ENCODE measurements at places on chromosomes 12 and 14.
A peak's percentile ranks its signal among the peaks of the same experiment; 100 is the strongest.

DNA sequence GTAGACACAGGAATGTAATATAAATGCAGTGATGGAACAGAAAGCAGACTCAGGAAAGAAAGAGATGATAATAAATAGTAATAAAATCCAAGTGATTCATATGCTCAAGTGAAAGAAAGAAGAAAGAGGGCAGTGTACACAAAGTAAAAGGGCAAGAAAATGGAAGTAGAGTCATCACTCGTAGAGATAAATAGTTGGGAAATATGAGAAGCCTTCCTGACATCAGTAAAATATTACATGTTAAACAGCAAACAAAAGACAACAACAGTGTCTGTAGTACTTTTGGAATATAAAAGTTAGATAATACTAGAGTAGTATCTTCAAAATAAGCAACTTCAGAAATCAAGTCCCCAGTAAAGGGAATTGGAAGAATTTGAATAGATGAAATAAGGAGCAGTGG, 412.3 kb downstream of the RAD51B start:
- no peak overlapping the region for H3K4me3 ChIP-seq
- H3K27ac ChIP-seq, result no peak overlapping the region
- H3K36me3 ChIP-seq, result peaks cover 3% of the 10 kb centered on the region
- no peak for DNase-seq
- H3K27me3 ChIP-seq, result no peaks in the 10 kb centered on the region

DNA sequence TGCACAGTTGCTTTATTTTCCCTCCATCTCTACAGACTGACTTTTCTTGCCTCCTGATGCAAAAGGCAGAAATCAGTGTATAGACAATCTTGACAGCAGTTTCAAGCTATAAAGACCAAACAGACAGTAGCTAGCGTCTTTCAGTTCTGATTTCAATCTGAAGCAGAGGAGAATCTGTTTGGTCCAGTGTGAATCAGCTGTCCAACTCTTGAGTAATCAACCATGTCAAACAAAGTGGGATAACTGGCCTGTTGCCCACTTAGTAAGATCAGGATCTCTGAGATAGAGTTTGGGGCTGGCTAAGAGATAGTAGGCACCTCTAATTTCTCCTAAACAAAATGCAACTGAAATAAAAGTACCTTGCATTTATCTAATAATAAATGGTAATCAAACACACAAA, 797.4 kb upstream of the FBXO33 start:
- H3K4me1 ChIP-seq, result no peaks in the 10 kb centered on the region
- H3K27ac ChIP-seq, result no peak overlapping the region
- no peaks in the 10 kb centered on the region for H3K27me3 ChIP-seq
- peaks cover 2% of the 10 kb centered on the region for H3K36me3 ChIP-seq
- DNase-seq, result no peak

DNA sequence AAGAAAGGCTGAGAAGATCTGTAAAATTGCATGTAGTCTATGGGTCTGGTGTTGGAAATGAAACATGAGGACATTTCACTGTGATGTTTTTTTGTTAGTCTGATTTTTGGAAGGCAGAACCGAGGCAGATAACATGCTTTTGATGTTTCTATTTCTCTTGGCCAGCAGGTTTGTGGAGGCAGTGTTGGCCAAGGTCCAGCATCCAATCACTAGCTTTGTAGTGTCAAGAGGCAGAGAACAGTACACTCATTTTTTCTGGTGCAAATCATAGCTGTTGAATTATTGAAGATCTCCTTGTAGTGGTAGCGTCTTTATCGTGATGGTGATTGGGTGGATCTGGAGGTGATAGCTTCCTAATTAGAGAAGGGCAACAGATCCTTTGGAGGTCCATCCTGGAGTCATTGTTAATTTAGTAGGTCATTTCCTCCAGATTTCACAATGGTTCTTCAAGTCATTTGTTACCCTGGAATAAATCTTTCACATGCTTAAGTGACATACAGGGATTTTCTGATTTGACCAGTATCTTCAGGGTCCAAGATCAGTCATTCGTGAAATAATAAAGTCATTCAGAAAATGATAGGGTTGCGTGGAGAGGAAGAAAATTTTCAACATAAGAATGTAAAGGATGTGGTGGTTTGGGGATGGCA, 252.4 kb upstream of the CPNE8 start:
- DNase-seq, result no peak
- H3K27ac ChIP-seq, result no peak overlapping the region
- H3K27me3 ChIP-seq, result no peaks in the 10 kb centered on the region
- H3K36me3 ChIP-seq, result no peaks in the 10 kb centered on the region
- H3K4me3 ChIP-seq, result no peak overlapping the region

GRCh38 chr14:92209141-92209540, 87.4 kb downstream of the CPSF2 start:
- no peaks in the 10 kb centered on the region for H3K36me3 ChIP-seq
- no peaks in the 10 kb centered on the region for H3K4me1 ChIP-seq
- no peak for DNase-seq
- no peak overlapping the region for H3K4me3 ChIP-seq
- no peak overlapping the region for H3K27ac ChIP-seq
- H3K27me3 ChIP-seq, result peaks cover 3% of the 10 kb centered on the region

GRCh38 chr12:108768591-108769500, 37.5 kb upstream of the CORO1C start:
- DNase-seq, result peak; percentile 23
- H3K4me1 ChIP-seq, result peaks cover 11% of the 10 kb centered on the region
- H3K36me3 ChIP-seq, result no peaks in the 10 kb centered on the region
- H3K27me3 ChIP-seq, result peaks cover 12% of the 10 kb centered on the region
- H3K27ac ChIP-seq, result no peak overlapping the region

GRCh38 chr14:96829791-96830190, 32.6 kb downstream of the VRK1 start:
- H3K27ac ChIP-seq, result no peak overlapping the region
- no peaks in the 10 kb centered on the region for H3K27me3 ChIP-seq
- no peak overlapping the region for H3K4me3 ChIP-seq
- peaks cover 12% of the 10 kb centered on the region for H3K4me1 ChIP-seq
- peaks cover 25% of the 10 kb centered on the region for H3K36me3 ChIP-seq

DNA sequence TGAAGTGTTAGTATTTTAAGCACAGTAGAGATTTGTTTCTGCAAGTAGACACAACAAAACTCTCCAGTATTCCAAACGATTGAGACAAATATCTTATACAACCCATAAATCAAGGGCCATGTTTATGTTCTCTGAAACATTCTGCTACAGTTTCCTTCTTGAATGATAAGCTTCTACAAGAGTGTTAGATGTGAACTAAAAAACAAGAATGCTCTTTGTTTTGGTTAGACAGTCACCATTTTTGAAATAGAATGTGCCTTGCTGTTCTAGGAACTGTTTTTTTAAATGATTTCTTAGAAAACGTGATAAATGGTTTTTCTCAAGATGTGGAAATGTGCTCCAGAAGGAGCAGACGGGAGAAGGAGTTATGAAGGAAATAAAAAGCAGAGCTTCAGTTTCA, 1656.3 kb upstream of the FLRT2 start:
- H3K4me3 ChIP-seq, result no peak overlapping the region
- H3K27me3 ChIP-seq, result no peaks in the 10 kb centered on the region
- H3K4me1 ChIP-seq, result no peaks in the 10 kb centered on the region
- no peak overlapping the region for H3K27ac ChIP-seq
- DNase-seq, result no peak

GRCh38 chr14:54310151-54310850, 86.5 kb upstream of the CDKN3 start:
- H3K4me3 ChIP-seq, result no peak overlapping the region
- H3K36me3 ChIP-seq, result no peaks in the 10 kb centered on the region
- H3K27me3 ChIP-seq, result no peaks in the 10 kb centered on the region
- peaks cover 3% of the 10 kb centered on the region for H3K4me1 ChIP-seq
- H3K27ac ChIP-seq, result no peak overlapping the region
- no peak for DNase-seq

DNA sequence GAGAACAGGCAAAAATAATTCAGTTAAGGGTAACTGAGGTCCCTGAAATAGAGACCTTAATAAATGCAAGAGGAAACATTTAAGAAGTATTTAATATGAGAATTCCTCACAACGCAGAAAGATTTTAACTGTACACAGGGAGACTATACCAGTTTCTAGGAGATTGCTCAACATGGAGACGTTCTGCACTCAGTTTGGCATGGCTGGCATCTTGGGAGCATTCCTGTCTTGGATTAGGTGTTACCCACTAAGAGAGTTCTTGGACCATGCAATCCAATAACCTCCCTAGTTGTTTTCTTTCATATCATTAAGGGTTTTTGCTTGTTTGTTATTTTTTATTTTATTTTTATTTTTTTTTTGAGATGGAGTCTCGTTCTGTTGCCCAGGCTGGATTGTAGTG, 302.4 kb downstream of the NELL2 start:
- no peak for DNase-seq
- peaks cover 21% of the 10 kb centered on the region for H3K4me1 ChIP-seq
- no peaks in the 10 kb centered on the region for H3K27me3 ChIP-seq
- H3K36me3 ChIP-seq, result peaks cover 12% of the 10 kb centered on the region
- no peak overlapping the region for H3K4me3 ChIP-seq
- no peak overlapping the region for H3K27ac ChIP-seq

Measured in neural crest cell (in vitro differentiated cells).